NCI-H2081 treated with DMSO at 0.1 percent for 48 hours (cell line): ENCODE measurements at places on chromosomes 16 and 17.

DNA sequence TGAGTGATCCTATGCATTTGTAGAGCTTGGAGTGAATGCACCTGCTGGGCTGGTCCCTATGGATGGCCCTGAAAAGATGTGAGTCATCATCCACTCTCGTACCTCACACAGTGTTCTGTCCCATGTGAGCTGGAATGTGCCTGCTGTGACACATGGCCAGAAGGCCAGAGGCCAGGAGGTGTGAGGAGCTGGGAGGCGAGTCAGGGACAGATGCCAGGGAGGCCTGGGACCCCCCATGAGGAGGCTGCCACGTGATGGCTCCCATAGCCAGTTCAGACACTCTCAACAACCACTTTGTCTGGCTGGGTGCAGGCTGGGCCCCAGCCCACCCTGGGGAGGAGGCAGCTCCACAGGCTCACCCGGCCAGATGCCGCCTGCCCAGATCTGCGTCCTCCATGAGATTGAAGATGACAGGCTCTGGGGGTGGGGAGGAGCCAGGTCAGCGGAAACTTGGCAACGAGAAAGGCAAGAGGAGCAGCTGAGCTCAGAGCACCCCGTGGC is 168.8 kb downstream of the C16orf78 start:
- no peak for DNase-seq

- DNase-seq: no peak
These were observed 22.6 kb downstream of the LGALS3BP start for GRCh38 chr17:78957128-78957527.

DNA sequence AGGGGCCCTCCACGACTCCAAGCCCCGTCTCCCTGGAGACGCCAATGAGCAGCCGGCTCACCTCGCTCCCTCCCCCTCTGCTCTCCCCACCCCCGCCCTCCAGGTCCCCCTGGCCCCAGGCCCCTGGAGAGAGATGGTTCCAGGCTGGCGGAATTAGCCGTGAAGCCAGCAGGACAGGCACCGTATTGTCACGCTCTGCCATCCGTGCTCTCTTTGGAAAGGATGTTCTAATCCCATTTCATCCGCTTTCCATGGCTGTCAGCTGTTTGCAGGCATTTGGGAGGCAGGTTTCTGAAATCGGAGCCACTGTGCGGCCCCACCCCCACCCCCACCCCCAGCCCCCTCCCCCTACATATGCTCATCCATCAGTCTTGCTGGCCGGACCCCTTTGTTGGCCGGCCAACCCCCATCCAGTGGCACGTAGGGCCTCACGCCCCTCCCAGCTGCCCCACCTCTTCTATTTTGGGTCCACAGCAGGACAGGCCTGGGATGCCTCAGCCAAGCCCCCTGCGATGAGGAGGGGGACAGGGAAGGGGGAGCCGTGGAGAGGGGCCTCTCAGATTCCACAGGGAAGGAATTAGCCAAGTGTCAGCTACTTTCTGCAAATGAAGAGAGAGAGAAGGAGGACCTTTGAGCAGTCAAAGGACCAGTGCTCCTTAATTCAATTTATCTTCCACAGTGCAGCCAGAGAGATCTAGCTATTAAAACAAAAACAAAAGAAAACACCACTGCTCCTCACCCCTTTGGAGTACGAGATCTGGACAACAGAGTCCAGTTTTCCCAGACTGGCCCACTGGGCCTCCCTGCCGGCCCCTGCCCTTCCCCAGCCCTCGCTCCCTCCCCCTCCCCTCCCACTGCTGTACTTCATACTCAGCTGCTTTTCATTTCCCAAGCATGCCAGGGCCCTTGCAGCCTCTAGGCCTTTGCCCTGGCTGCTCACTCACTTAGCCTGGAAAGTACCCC is 30.7 kb downstream of the SDK2 start:
- DNase-seq: no peak

DNA sequence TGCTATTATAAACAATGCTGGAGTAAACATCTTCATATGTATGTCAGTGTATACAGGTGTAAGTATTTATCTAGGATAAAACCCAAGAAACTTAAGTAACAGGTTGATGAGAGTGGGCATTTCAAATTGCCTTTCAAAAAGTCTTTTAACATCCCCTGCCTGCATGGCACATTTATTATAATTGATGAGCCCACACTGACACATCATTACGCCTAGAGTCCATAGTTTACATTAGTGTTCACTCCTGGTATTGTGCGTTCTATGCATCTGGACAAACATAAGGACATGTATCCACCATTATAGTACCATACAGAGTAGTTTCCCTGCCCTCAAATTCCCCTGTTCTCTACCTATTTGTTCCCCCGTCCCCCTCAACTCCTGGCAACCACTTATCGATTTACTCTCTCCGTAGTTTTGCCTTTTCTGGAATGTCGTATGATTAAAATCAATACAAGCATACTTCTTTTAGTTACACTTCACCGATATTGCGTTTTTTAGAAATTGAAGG is 53.7 kb downstream of the NACA2 start:
- DNase-seq: no peak

- no peak for DNase-seq
These were observed 9.9 kb downstream of the CASKIN1 start for GRCh38 chr16:2186505-2186904.

DNA sequence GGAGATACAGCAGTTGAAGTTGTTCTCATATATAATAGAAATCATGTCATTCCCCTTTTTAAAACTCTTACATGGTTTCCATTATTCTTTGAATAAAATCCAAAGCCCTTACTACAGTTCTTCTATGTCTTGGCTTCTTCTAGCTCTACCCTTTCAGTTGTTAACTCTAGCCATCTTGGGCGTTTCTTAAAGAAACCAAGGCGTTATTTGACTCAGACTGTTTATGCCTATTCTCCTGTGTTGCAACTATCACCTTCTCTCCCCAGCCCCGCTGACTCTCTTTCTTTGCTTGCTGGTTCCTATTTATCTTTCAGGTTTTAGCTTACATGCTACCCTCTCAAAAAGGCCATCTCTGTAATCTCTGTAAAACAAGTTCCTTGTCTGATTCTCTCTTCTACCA is 32.7 kb downstream of the NFATC3 start:
- no peak for DNase-seq

- DNase-seq: no peak
These were observed 1.3 kb upstream of the NXPH3 start for GRCh38 chr17:49574323-49574781.

DNA sequence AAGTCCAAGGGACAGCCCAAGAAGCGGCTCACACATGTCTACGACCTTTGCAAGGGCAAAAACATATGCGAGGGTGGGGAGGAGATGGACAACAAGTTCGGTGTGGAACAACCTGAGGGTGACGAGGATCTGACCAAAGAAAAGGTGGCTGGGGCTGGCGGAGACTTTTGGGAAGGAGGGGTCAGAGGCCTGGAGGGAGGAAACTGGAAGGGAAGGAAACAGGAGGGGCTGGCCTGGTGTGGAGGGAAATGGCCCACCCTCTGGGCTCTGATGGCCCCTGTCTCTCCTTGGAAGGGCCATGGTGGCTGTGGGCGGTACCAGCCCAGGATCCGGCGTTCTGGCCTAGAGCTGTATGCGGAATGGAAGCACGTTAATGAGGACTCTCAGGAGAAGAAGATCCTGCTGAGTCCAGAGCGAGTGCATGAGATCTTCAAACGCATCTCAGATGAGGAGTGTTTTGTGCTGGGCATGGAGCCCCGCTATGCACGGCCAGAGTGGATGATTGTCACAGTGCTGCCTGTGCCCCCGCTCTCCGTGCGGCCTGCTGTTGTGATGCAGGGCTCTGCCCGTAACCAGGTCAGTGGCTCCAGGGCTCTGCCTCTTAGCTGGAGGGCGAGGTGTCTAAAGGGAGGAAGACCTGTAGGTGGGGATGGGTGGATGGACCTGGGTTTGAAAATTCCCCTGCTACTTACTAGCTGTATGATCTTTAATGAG is 12.5 kb downstream of the POLR2A start:
- no peak for DNase-seq

- no peak for DNase-seq
These were observed 632 bp downstream of the BAIAP3 start for GRCh38 chr16:1333854-1334700.

GRCh38 chr17:61225178-61225882 is 174.3 kb upstream of the TBX2 start:
- no peak for DNase-seq

DNA sequence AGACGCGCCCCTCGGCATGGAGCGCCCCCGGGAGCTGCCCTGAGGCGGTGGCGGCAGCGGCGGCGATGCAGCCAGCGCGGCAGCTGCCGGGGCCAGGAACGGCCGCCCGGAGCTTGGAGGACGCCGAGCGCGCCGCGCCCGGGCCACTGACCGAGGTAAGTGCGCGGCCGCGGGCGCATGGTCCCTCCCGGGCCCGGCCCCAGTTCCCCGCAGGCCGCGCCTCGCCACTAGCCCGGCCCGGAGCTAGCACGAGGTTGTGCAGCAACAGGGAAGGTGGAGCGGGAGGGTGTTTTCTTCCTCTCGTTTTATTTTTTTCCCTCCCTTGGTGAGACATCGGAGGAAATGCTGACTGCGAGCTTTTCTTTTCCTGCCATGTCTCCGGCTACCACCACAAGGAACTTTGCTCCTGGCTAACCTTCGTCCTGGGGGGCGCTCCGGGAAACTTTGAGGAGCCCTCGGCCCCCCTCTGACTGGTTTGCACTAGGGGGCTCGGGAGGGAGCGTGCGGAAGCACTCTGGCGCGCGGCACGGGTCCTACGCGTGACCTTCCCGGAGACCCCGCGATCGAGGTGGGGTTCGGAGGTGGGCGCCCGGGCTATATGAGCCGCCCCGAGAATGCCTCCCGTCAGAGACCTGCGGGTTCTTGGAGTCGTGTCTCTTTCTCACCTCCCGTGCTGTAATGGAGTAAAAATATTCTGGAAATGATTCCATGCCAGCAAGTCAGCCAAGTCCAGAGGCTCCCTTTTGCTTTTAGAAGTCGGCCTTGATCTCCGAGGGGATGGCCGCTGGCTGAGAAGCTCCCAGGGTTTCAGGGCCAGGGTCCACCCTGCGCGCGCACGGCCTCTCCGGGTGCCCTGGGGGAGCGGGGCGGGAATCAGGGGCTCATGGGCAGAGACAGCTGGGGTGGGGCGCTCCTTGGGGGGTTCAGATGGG is 868 bp downstream of the KCNJ12 start:
- no peak for DNase-seq

DNA sequence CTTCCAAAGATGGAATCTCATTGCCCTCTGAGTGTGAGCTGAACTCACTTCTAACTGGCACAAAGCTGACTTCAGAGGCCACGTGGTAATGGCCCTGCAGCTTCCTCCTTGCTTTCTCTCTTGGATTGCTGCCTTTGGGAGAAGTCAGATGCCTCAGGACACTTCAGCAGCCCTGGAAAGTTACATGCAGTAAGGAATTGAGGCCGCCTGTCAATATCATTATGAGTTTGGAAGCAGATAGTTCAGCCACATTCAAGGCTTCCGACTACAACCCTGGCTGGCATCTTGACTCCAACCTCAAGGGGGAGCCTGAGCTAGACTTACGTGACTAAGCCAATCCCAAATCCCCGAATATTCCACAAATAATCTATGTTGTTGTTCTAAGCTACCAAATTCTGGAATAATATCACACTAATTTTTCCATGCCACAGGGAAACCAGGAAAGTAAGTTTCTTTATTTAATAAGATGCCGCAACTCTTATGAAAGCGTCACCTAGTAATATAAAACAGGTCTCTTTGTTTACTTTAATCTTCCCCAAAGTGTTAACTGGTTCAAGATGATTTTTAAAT is 13.6 kb downstream of the CEP20 start:
- no peak for DNase-seq

DNA sequence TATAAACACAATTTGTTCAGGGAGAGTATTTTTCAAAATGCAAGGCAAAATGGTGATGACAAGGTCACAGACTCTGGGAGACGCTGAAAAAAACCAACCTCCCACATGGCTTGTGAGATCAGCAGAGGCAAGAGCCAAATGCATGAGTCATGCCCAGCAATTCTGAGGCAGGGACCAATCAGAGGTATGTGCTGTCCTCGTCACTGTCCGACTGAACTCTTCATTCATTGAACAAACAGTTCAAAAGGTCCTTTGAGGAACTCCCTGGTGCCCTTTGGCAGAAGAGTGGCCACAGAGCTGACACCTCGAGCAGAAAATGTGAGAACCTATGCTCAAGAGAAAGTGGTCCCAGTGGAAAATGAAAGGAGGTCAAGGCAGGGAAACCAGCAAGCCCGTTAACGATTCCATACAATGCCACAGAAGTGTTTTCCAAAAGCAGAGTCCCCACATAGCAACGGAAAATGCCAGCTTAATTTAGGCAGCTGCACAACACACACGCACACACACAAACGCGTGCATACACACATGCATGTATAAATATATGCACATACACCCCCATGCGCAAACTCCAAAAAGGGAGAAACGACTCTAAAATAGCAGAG is 50.9 kb downstream of the CDH11 start:
- no peak for DNase-seq

DNA sequence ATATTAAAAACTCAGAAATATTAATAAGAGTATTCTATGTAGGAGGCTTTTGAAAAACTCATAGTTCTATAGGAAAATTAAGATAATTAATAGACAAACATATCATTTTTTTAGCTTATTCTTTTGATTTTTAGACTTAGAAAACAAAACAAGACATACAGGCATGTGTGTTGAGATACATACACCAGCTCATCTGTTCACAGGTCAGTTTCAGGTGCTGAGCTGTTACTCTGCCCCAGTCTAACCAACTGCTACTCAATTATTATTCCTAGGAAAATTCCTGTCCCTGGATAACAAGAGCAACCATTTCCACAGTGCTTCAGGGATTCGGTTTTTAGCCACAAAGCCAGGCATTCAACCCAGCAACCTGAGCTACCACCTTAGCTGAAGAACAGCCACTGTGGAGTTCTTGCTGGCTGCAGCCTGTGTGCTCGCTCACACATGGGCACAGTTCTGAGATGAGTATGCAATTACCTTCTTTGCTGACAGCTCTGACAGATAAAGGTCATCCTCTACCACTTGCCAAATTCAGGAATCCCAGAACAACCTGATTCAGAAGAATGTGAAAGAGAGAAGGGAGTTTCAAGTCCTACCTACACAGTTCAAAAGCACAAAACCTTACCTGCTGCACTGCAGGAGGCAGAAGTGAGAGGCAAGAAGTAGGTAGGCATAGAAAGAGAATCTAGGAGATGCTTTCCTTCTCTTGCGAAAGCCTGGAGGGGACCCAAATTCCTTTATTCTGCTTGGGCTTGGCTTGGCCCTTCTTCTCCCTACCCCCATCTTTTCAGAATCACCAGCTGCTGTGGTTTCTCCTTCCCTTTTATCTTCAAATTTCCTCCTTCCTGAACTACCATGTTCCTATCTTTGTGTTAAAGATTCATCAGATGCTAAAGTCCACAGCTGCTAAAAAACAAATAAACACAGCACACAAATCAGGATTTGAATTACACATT is 62.7 kb downstream of the TEX2 start:
- no peak for DNase-seq

DNA sequence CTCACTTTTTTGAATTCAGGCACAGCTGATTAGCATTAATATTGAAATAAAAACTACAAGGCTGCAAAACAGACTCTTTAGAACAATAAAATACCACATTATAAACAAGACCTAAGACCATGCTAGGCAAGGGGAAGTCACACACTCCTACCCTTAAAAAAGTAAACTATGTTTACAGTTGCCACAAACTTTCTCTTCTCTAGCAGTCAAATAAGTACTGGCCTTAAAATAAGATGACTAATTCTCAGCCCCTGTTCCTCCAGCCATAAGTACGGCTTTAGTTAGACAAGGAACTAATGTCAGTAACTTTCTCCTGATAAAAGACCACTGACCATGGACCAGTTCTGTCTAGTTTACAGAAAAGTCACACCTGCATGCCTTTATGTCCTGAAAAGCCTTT is 19.5 kb upstream of the CPHXL start:
- DNase-seq: no peak
